Mesothelial cell of epicardium (in vitro differentiated cells): ENCODE measurements at places on chromosomes 4 and X.

DNA sequence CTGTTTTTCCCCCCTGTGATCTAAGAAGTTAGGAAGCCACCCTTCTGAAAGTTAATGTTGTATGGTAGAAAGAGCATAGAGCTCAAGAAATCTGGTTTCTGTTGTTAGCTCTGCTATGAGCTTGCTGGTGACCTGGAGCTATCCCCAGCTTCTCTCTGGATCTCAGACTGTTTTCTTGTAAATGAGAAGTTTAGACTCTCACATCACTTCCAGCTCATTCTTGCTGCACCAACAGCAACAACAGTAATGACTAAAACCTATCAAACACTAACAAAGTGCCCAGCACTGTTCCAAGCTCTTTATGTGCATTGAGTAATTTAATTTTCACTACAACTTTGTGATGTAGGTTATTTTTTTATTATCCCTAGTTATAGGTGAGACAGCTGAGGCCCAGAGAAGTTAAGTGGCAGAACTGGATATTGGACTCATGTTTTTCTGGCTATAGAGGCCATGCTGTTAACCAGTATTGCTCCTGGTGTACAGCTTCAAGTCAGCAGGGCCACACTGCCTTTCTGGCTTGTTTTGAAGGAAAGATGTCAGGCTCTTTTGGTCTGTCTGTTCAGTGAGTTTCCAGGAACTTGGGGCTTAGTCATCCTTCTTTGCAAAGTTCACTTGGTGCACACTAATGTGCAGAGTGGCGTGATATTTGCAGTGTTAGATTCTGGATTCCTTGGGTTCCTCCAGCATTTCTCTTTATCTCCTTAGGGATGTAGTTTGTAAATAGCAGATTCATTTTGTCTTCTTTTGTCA is 27.8 kb upstream of the TMEM164 start:
- no peak for DNase-seq

DNA sequence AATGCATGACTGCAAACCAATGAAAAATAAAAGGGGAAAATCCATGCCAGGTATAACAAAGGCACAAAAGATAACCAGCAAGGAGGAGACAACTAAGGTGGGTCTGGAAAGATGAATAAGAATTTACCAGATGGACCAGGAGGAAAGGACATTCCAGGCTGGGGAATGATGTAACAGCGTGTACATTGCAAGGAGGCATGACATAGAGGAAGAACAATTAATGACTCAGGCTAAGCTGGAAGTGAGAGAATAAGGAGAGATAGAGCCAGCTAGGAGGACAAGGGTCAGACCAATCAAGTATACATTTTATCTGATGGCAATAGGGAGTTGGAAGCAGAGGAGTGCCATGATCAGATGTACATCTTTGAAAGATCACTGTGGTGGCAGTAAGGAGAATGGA is 57.0 kb downstream of the MTMR8 start:
- DNase-seq: no peak

DNA sequence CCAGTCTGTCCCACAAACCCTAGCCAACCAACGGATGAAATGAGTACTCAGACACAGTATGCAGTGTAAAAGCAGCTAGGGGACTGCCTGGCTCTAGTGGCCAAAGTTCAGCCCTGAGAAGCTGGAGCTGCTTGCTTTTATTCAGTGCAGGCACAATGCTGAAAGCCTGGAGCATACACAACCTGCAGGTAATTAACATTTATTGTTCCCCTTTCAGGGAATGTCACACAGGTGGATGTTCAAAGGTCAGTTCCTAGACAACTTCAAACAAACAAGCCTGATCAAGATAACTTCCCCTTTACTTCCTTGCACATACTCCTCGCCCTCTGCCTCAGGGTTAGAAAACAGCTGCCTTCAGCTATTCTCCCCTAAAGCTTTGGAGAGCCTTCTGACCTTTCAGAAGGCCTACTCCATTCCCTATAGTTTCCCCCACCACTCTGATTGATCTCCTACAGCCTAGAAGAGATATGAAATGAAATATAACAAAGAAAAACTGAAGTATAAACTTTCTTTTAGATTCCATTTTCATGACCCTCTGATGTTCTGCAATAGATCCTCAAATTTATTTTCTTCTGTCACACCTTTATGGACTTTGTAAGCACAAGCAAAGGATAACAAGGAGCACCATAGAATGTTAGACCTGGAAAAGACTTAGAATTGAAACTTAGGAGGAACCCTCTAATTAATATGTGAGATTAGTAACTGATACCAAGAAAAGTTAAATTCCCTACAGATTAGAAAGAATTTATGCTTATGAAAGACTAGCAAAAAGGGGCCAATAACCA is 6.8 kb upstream of the DCAF8L1 start:
- no peak for DNase-seq

DNA sequence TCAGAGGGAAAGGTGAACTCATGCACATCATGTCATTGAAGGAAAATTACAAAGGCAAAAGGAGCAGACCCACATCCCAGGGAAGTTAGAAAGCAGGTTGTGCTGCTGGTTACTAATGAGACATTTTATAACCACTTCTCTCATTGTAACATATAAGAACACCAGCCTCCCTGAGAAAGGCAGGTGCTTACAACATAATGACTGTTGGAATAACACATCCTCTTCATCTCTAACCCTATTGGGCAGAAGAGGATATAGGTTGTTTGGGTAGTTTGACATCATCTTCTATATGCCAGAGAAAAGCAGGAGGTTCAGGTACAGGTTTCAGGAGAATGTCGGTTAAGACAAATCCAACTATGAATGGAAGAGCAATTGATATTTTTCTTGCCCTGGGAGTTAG is 77.6 kb downstream of the MAOA start:
- no peak for DNase-seq

- no peak for DNase-seq
These were observed 50.2 kb downstream of the GPRIN3 start for GRCh38 chr4:89257376-89257775.

DNA sequence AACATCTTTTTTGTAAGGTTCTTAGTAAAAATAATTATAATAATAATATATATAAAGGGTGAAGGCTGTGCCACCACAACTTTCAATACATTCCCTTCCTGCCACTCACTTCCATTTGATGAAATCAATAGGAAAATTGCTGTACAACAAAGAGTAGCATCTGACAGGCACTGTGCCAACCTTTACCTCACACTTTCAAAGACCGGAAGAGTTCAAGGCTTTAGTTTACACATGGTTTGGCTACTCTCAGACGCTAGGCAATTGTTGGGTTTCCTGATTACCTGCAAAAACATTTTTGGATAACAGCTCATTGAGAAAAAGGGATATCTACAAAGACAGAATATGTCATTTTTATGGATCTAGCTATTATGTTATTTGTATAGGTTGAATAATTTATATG is 5.5 kb upstream of the ING2 start:
- DNase-seq: no peak

- DNase-seq: peak; percentile 69
These were observed 16.0 kb downstream of the UTP3 start for GRCh38 chr4:70704215-70704930.

GRCh38 chr4:157572951-157573350 is 352.4 kb downstream of the GRIA2 start:
- DNase-seq: no peak

- DNase-seq: no peak
These were observed 325.7 kb downstream of the PCDH7 start for GRCh38 chr4:31045724-31046318.

DNA sequence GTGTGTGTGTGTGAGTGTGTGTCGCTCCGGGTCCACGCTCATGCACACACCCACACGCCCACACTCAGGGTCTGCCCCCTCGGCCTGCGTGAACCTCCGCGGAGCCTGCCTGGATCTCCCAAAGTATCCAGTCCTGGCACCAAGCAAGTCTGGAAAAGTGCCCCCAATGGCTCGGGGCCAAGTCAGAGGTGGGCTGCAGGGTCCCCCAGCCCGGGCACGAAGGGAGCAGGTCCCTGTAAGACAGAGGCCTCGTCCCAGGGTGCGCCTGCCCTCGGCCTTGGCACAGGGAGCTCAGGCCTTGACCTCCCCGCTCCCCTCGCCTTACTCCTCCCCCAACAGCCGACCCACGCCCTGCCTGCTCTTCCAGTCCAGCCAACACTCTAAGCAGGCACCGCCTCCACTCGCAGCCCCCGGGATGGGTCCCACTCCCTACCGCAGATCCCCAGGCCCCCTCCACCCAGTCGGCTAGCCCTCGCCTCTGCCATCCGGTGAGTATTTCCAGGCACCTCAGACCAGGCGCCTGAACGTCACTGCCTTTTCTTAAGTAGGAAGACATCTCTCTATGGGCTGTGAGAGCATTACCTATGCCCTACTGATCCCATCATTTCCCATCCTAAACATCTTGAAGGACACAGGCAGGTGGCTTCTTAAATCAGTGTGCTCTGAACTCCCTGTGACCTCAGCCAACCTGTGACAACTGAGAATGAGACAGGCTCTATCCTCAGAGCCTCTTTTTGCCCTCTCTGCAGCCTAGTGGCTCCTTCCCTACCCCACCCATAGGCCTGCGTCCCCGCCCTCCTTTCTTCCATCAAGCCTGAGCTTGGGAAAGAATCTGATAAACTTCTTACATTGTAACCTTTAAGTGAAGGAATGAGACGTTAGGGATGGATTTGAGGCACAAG is 704 bp downstream of the FAM114A1 start:
- DNase-seq: peak; percentile 41

DNA sequence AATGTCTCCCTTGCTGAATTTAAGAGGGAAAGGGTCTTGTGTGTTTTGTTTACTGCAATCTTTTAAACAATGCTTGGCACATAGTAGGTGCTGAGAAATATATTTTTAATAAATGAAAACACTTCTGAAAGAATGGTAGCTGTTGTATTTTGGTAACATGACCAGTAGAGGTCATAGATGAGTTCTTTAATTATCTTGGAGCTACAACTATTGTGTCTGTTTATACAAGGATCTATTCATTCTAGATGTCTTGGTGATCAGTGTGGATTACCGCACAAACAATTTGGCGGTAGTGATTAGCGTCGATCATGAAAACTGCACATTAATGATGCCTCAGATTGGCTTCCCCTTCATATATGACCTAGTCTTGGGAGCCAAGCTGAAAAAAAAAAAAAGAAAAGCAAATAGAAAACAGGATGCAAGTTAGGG is 21.4 kb upstream of the SCRG1 start:
- no peak for DNase-seq

DNA sequence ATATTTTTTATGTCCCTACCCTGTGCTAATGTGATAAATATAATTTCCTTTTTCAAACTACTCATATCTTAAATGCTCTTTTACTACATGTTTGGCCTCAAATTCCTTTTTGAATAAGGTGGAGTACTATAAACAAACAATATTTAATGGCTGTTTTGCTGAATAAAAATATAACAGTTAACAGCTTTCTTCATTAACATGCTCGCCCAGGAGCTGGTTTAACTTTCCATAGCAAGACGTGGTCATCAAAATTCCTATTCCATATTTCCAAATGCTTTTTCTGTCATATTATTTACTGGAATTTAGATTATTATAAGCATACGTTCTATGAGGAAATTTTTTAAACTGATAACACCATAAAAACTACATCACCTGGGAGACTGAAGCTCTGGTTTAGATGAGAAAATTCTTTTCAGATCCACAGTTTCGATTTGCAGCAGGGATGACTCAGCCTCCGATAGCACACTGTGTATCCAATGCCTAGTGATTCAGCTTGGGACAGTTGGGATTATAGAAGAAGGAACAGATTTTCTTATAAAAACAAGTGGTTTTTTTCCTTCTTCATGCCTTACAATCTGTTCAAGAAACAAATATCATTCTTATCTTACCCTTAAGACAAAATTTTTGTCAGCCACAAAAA is 129.1 kb downstream of the FBXO8 start:
- no peak for DNase-seq

DNA sequence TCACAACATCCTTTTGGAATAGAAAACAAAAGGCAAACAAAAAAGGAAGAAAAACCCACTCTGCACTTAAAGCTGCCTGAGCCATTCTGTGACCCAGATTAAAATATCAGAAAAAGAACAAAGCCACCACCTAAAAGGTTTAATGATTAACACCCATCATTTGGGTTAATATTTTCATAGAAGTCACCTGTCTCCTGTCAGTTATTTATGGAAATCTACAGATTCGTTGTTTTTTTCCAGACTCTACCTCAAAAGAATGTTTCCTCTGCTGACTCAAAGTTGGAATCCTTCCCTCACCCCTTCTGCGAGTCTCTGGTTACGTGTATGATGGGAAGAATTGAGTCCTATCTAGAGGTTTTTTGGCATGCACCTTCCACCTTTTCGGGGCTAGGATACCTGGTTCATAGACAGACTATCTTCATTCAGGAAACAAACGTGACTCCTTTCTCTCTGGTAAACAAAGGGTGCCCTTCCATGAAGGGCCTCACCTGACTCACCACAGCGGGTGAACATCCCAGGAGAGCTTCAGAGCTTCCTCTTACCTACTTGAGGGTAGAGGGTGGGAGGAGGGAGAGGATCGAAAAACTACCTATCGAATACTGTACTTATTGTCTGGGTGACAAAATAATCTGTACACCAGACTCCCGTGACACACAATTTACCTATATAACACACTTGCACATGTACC is 19.6 kb upstream of the CA5B start:
- no peak for DNase-seq

GRCh38 chr4:5465956-5466355 is 242.4 kb downstream of the EVC2 start:
- DNase-seq: no peak

- no peak for DNase-seq
These were observed 120.0 kb upstream of the MAB21L2 start for GRCh38 chr4:150461957-150462356.

DNA sequence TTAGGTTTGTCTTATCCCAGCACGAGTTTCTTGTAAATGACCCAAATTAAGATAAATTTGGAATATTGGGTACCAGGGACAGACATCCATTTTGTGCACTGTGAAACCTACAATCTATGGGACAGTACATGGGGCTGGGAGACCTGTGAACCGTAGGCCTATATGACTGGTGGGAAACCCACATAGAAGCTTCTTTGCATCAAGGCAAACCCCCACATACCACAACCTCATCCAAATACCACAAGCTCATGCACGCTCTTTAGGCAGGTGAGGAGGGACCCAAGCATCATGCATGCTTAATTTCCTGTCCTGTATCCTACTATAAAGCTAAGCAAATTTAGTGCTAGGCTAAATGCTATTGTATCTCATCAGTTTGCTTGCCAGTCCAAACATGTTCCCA is 47.8 kb downstream of the NIPAL1 start:
- no peak for DNase-seq

DNA sequence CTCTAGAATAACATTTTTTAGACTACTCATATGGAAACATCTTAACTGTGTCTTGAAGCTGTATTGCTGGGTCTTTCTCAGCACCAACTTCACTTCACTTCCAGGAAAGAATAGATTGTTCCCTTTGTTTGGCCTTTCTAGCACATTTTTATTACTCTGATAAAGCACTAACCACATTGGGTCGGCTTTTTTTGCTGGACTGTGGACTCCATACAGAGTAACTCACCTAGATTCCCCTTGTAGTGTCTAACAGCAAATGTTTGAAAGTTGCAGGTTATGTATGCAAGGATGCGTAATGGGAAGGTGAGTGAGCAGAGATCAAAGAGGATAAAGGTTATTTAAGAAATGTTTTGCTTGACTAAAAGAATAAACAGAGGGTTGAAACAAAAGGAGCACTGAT is 101.2 kb downstream of the MMRN1 start:
- no peak for DNase-seq
